Suppressor macrophage treated with lipopolysaccharide for 4 hours (primary cell): ENCODE measurements at places on chromosomes 3 and 15.

DNA sequence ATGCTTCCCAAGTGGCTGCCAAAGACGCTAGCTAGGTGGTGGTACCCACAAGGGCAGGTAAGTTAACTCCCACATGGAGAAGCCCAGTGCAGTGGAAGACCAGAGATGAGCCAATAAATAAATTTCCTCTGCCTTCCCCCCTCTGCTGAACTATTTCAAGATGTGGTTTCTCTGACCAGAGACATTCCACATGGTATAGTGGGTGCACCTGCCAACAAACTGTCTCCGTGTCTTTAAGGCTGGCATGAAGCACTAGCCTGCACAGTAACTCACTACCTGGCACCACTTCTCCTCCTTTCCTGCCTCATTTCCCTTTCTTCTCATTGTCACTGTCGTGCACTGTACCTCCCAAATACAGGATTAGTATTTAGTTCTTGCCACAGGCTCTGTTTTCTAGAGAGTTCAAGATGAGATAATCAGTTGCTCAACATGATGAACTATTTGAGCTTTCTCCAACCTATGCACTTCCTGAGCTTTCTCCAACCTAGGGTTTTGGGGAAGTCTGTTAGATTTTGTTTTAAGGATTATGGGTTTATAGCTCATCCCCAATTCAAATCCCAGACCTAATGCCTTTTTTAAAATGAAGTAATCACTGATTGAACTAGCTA lies 8.4 kb upstream of the CRTAP start:
- peak; percentile 35 for DNase-seq

- DNase-seq = peak; percentile 98
Measured at GRCh38 chr15:69452692-69453521, at the start of gene RPLP1. RPLP1 (plus strand) TSS chr15:69452818; CDS start chr15:69452949, 131 bp downstream.

DNA sequence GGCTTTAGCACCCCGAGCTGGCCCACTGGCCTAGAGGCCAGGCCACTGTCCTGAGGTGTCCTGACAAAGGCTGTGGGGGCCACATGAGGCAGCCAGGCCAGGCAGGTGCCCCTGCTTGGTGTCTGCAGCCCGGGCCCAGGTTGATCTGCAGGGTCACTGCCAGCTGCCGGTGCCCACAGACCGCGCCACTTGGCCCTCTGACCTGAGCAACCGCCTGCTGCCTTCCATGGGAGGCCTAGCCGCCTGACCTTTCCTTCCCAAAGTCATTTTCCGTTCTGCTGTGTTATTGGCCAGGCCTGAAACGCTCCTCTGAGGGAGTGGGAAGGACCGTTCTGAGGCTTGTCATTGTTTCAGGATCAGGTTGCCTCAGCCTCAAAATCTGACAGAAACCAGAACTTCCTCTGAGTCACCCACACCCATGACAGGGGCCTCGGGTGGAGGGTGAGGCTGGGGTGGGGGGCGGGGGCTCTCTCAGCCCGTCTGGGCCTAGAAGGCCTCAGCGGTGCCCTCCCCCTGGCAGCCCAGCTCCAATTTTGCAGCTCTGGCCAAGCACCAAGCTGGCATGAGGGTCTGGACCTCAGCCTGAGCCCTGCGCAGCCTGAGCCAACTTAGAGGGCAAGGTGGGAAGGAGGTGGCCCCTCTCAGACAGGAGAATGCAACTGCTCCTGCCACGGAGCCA lies 140.7 kb upstream of the MEF2A start:
- peak; percentile 88 for DNase-seq

GRCh38 chr3:147702509-147702908 lies 293.3 kb downstream of the ZIC1 start:
- DNase-seq = no peak

DNA sequence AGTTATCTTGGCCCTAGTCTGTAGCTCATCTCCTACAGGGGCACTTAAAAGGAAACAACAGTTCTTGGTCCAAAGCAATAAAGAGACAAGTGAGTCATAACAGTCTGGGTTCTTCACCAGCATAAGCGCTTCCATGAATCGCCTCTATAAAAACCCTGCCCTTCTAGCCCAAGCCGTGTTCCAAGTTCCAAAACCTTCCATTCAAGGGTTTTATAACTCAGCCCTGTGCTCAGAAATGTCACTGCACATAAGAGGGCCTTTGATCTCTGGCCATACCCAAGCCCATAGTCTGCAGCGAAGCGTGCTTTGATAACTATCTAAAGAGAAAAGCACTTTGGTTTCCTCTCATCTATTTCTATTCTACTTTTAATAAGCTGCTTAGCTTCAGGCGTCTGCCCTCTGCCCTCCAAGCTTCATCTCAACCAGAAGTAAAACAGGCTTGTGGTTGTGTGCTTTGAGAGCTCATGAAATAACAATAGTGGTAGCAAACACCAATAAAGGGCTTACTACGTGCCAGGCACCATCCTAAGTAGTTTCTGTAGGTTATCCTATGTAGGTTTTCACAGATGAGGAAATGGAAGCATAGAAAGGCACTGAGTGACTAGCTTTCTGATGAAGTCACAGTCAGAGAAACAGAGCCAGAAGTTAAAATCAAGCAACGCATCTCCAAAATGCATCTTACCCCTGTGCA lies 64.0 kb upstream of the AKAP13 start:
- no peak for DNase-seq
